ENCODE measurements at places on chromosomes 16 and 17.

GRCh38 chr16:30095166-30096078, 591 bp downstream of the YPEL3 start:
- no peak for DNase-seq

- DNase-seq = no peak
Observed at GRCh38 chr16:1082266-1082951, 9.9 kb downstream of the SSTR5 start.

DNA sequence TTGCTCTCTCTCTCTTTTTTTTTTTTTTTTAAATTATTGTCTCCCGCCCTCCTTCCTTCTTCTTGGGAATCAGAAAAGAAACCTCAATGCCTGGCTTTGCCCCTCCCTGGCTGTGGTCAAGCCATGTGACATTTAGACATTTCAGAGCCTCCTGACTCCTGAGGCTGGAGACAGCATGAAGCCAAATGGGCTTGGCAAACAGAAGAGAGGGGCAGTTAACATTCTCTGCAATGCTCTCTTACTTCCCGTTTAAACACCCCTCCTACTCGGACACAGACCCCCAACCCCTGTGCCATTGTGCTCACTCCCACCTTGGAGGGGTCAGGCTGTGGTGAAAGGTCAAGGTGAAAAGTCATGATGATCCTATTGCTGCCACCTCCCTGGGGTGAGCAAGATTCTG, 14.7 kb upstream of the MEOX1 start:
- no peak for DNase-seq

- no peak for DNase-seq
Observed at GRCh38 chr17:80940171-80941123, 51.2 kb upstream of the CHMP6 start.

- DNase-seq = no peak
Observed at GRCh38 chr17:77555121-77555591, 403.3 kb upstream of the TNRC6C start.

DNA sequence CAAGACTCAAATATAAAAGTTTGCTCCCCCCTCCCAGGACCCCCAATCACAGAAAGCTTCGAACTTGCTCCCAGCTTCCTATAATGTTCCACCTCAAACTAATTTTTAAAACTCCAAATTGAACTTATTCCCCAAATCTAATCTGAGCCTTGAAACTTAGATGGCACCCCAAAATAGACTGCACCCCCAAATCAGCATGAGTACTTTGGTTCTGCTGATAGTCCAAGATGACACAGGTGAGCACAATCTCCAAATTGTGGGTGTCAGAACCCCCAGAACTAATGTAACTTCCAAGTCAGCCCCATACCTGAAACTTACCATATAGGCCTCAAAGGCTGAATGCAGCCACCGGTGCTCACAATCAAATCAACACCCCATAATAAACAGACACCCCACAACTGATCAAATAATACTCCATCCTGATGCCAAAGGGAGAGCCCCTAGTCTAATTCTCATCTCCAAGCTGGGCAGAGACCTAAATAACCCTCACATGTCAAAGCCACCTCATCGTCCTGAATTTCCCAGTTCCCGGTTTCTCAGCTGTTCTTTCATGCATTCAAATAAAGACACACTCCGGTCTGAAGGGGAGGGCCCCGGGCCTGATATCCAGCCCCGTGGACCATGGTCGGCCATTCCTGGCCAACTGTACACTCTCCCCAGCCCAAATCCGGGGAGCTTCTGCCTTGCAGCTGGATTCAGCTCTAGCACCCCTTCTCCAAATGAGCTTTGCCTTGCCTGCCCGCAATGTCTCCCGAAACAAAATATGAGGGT, 1.8 kb upstream of the BCL6B start:
- DNase-seq = no peak

DNA sequence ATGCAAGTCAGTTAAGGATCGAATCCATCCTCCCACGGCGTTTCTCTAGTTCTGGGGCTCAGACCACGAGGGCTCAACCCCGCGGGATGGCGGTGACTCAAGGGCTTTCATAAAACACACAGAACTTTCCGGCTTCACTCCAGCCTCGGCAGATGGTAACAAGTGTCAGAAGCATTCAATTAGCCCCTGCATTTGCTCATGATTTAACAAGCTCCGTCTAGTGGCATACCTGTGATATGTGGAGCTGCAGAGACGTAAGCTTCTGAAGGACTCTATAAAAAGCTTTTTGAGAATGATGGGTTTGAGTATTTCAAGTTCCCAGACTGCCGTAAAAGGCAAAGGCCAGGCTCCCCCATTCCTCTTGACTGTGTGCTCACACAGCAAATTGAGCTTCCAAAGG, 91.3 kb upstream of the SEC14L1 start:
- DNase-seq = no peak

DNA sequence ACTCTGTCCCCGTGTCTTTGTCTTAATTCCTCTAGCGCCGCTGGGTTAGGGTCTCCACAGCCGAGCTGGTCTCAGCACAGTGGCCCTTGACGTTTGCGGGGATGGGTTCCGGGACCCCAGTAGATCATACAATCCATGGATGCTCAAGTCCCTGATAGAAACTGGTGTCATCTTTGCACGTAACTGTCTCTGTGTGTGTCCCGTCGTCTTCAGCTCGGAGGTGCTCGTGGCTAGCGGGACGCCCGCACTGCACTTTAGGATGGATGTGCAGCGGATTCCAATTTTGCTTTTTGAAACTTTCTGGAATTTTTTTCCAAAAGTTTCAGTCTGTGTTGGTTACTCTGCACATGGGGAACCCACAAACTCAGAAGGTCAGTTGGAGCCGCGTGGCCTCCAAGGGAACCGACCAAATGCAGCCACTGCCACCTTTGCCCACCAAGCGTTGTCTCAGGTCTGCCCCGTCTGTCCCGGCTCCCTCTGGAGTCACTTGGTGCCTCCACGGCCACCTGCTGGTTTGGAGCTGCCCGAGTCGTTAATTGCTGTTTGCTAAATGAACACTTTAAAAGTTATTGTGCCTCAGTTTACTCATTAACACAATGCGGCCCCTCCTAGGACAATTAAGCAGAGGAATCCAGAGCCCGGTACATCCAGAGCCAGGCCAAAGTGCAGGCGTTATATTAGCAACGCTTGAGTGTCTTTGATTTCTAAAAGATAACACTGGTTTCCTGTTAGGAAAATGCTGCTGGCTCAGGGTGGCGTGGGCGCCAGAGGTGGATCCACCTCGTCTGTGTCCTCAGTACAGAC, 5.3 kb upstream of the DPEP1 start:
- no peak for DNase-seq

DNA sequence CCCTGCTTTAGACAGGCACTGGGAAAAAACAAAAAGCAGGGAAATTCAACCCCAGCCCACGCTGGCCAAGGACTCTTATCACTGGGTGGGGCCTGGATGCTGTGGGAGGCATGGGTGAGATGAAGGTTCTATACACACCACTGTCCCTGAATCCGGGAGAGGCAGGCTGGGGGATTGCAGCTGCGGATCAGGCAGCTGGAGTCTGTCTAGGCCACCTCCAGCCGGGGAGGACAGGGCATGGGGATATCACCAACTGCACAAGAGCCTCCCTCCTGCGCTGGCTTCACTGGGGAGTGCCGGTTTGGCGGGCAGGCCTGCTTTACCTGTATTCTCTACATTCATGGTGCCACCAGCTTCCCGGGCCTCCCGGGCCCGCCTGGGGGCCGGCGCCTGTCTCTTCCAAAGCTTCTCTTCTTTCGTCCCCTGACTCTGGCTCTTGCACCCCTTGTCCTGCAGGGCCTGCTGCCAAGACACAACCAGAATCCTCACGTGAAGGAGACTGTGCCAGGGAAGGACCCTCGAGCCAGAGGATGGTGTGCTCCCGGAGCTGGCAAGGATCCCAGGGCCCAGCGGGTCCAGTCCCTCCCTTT, 13.9 kb downstream of the KIFC3 start:
- DNase-seq = no peak

Data from CD4-positive, alpha-beta T cell treated with Interleukin-15 for 4 hours (primary cell).